ENCODE measurements at places on chromosomes 13 and 19.

DNA sequence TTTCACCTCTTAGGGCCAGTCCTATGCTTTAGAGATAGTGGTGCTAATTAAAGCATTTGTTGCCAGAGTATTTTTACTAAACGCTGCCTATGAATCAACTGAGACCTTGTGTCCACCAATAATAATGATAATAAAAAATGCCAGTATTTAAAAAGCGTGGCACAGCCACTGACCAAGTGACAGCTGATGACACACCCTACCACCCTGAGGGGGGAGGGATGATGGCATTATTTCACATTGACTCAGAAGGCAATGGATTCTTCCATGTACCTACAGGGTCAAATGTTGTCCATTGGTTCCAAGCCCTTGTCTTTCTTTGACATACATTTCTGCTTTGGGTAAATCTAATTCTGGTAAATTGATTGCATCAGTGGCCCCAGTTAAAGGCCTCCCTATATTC is 384.4 kb downstream of the DLEU7 start:
- no peak for DNase-seq

DNA sequence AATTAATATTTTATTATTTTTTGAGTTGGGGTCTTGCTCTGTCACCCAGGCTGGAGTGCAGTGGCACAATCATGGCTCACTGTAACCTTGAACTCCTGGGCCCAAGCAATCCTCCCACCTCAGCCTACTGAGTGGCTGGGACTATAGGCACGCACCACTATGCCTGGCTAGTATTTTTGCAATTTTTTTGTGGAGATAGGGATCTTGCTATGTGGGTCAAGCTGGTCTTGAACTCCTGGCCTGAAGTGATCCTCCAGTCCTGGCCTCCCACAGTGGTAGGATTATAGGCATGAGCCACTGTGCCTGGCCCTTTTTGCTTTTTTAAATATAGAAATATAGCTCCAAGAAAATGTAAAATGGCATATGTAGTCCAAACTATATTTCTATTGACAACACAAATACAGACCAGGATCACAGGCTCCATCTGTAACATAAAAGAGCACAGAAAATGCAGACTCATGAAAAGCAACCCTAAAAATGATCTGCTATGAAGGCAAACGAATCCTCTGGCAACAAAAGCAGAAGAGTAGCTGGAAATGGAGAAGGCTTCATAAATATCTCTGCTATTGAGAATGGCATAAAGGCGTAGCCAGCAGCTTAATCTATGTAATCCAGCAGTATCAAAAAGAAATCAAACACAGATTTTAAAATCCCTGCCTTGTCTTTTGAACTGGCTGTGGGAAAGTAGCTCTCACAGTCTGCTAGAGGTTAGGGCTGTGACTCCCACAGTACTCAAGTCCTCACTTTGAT is 200.6 kb downstream of the LHFPL6 start:
- no peak for DNase-seq

DNA sequence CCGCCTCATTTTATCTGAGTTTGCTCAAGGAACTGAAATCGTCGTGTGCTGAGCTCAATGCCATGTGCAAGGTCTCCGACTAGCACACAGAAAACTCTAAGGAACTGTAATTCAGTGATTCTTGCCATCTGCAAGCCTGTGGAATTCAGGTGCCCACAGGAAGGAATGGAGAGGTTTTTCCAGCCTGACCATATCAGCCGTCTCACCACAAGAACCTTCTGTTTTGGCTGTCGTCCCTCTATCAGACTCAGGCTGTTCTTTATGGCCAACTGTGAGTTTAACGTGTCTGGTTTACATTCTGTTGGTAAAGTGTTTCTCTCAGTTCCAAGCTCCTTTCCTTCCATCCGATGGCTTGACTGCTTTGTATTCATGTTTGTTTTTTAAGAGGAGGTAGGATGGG is 293.5 kb downstream of the SPRY2 start:
- DNase-seq: no peak

DNA sequence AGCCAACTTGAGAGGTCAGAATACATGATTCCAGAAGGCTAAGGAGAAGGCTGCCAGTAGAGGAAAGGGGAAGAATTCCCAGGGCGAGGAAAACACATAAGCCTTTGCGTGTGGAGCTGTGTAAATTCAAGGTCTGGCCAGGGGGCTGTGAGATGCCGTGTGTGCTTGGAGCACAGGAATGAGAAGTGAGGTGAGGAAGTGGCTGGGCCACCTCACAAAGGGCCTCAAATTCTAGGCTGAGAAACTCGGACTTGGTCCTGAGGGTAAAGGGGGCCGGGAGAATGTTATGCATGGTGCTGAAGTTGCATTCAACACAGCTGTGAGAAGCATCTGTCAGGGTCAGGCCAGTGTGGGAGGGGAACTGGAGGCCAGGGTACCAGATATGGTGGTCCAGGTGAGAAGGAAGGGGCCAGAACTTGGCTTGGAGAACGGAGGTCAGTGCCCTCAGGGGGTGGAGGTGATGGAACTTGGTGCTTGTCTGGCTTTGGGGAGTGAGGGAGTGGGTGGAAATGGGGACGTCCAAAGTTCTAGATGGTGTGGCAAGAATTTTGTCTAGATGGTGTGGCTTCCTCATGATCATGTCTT is 4.9 kb upstream of the ZNF580 start:
- no peak for DNase-seq

- DNase-seq: no peak
Measured at GRCh38 chr19:7917267-7918061, 2.7 kb upstream of the SNAPC2 start.

GRCh38 chr13:42223681-42224080 is 48.3 kb upstream of the AKAP11 start:
- DNase-seq: no peak

DNA sequence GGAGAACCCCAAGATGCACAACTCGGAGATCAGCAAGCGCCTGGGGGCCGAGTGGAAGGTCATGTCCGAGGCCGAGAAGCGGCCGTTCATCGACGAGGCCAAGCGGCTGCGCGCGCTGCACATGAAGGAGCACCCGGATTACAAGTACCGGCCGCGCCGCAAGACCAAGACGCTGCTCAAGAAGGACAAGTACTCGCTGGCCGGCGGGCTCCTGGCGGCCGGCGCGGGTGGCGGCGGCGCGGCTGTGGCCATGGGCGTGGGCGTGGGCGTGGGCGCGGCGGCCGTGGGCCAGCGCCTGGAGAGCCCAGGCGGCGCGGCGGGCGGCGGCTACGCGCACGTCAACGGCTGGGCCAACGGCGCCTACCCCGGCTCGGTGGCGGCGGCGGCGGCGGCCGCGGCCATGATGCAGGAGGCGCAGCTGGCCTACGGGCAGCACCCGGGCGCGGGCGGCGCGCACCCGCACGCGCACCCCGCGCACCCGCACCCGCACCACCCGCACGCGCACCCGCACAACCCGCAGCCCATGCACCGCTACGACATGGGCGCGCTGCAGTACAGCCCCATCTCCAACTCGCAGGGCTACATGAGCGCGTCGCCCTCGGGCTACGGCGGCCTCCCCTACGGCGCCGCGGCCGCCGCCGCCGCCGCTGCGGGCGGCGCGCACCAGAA is 1.1 kb downstream of the SOX1 start:
- DNase-seq: no peak

DNA sequence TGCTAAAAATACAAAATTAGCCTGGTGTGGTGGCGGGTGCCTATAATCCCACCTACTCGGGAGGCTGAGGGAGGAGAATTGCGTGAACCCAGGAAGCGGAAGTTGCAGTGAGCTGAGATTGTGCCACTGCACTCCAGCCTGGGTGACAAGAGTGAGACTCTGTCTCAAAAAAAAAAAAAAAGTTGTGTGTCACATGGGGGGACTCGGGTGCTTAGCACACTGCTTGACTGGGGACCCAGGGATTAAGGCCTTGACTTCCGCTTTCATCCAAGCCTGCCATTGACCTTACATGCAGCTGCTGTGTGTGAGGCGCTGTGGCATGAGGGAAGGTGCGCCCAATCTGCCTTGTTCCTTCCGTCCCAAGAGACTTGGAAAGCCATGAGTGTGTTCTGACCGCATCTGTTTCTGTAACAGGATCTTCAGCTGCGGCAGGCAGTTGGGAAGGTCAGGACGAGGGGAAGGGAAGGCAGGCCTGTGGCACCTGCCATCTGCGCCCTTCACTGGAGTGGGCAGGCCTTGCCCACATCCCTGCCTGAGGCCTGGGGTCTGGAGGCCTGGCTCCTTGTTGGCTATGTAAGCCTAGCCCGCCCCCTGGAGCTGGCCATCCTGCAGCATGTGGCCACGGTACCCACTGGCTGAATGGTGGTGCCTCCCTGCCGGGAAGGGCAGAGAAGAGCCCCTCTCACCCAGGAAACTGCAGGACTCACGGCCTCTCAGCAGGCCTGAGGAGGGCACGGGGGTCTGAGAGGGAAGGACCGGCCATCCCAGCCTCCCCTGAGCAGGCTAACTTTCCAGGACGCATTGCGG is 23.0 kb downstream of the PPP1R37 start:
- DNase-seq: no peak

DNA sequence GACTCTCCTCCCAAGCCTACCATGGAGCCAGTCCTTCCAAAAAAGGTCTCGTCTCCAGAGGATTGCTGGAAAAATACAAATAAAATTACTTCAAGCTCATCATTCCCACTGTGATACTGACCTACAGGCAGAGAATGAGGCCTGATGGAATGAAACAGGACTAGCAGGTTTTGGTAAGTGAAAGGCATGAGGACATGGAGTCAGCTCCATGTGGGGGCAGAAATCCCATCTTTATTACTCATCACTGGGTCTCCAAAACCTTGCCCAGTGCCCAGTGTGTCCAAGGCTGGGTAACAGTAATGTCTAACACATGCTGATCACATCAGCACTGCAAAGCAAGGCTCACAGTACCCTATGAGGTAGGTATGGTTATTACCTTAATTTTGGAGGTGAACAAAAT is 235.4 kb downstream of the DNAJC15 start:
- DNase-seq: no peak

GRCh38 chr13:113607056-113607888 is 22.7 kb downstream of the TFDP1 start:
- peak; percentile 86 for DNase-seq

All from posterior vena cava (tissue), 2 donors.